Heart left ventricle (tissue), 16 donors: ENCODE measurements at places on chromosomes 6 and 20. TPM values are rescaled to one million over a fixed set of nuclear protein-coding genes. Genes with fewer than 3 reads are reported as not detected.

LY6G5B gene
- total RNA-seq, result 4.6 TPM

BANF2 gene
- not detected for total RNA-seq

- no peaks in the 10 kb centered on the region for H3K36me3 ChIP-seq
- H3K4me1 ChIP-seq, result no peaks in the 10 kb centered on the region
- no peak overlapping the region for H3K27ac ChIP-seq
- no peak overlapping the region for H3K4me3 ChIP-seq
- DNase-seq, result no peak
These were observed 73.4 kb downstream of the ISM1 start for GRCh38 chr20:13294522-13294921.

DNA sequence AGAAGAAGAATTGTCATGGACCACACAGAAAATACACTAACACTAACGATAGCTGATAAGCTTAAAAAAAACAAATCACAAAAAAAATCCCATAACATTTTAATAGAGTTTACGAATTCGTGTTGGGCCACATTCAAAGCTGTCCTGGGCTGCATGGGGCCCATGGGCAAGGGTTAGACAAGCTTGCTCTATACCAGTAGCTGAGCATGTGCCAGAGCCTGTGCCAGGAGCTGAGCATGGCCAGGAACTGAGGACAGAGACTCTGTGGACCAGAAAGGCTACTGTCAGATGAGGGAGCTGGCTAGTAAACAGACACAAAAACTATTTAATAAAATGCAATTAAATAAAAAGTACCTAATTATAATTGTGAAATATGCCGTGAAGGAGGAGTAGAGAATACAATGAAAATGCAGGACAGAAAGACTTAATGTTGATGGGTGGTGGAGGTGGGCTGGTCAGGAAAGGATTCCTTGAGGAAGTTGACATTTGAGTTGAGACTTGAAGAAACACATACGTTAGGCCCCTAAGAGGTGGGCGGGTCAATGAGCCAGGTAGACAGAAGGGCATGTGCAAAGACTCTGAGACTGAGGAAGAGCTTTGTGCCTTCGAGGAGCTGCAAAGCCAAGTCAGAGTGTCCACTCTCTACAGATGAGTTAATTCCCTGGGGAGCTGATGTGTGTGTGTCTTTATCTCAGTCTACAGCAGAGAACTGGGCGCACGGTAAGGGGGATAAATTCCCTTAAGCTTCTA, 66.1 kb downstream of the JPH2 start:
- H3K4me3 ChIP-seq, result no peak overlapping the region
- H3K27me3 ChIP-seq, result no peaks in the 10 kb centered on the region
- no peak for DNase-seq
- H3K27ac ChIP-seq, result no peak overlapping the region
- H3K36me3 ChIP-seq, result no peaks in the 10 kb centered on the region
- peaks cover 52% of the 10 kb centered on the region for H3K4me1 ChIP-seq

GRCh38 chr6:7604003-7604402, 14.0 kb downstream of the SNRNP48 start:
- peaks cover 3% of the 10 kb centered on the region for H3K4me1 ChIP-seq
- no peaks in the 10 kb centered on the region for H3K27me3 ChIP-seq
- no peak overlapping the region for H3K27ac ChIP-seq

- no peaks in the 10 kb centered on the region for H3K4me1 ChIP-seq
- H3K27me3 ChIP-seq, result peaks cover 7% of the 10 kb centered on the region
- DNase-seq, result no peak
- no peaks in the 10 kb centered on the region for H3K36me3 ChIP-seq
- no peak overlapping the region for H3K27ac ChIP-seq
These were observed 3.4 kb upstream of the SCML4 start for GRCh38 chr6:107827541-107827940.
